Posterior vena cava (tissue), 2 donors: ENCODE measurements at places on chromosomes 16 and 17. TPM values are rescaled to one million over a fixed set of nuclear protein-coding genes. Genes with fewer than 3 reads are reported as not detected.
A peak's percentile ranks its signal among the peaks of the same experiment; 100 is the strongest.

Gene CACNA1G
- total RNA-seq: 1.1 TPM

Gene KLHL10
- 0.32 TPM for total RNA-seq

Gene SPATA32
- total RNA-seq: not detected

GRCh38 chr16:84647828-84648594 is at the start of gene KLHL36:
Gene KLHL36 (plus strand): TSS chr16:84648511. CDS start chr16:84650868, 2,357 bp downstream.
- DNase-seq: peak; percentile 87

GRCh38 chr17:80687839-80688238 is 143.2 kb downstream of the RPTOR start:
- DNase-seq: no peak
